ENCODE measurements at places on chromosomes 11 and 22.

GRCh38 chr22:36470162-36470993 lies 11.1 kb downstream of the TXN2 start:
- DNase-seq = peak; percentile 92

DNA sequence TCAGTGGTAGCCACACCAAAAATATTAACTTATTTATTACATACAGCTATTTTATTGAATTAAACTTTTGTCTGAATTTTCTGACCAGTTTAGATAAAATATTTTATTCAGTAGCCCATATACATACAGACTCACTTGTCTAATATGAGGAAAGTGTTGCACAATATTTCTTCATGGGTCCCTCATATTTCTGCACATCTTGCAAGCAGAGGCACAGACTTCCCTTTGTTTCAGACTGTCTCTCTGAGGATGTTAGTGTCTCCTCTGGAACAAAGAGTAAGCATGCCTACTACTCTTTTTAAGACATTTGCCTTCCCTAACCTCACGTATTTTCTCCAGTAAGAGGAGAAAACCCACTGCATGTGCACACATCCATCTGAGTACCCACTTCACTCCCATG lies 81.2 kb downstream of the OR5AK2 start:
- DNase-seq = no peak

DNA sequence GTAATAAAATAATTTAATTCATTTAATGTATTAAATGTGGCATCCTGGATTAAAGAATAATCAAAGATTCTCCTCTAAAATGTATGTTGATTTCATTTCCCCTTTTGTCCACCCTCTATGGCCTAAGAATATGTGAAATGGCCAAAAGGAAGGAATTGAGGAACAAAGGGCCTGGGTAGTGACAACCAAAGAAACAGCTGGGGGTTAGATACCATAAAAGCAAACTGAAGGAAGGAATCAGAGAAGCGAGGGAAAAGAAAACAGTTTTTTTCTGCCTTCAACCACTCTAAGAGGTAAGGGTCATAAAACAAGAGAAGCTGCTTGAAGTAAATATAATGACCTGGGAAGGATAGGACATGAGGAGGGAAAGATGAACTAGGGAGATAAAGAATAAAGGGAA lies 139.3 kb downstream of the FAM76B start:
- no peak for DNase-seq

DNA sequence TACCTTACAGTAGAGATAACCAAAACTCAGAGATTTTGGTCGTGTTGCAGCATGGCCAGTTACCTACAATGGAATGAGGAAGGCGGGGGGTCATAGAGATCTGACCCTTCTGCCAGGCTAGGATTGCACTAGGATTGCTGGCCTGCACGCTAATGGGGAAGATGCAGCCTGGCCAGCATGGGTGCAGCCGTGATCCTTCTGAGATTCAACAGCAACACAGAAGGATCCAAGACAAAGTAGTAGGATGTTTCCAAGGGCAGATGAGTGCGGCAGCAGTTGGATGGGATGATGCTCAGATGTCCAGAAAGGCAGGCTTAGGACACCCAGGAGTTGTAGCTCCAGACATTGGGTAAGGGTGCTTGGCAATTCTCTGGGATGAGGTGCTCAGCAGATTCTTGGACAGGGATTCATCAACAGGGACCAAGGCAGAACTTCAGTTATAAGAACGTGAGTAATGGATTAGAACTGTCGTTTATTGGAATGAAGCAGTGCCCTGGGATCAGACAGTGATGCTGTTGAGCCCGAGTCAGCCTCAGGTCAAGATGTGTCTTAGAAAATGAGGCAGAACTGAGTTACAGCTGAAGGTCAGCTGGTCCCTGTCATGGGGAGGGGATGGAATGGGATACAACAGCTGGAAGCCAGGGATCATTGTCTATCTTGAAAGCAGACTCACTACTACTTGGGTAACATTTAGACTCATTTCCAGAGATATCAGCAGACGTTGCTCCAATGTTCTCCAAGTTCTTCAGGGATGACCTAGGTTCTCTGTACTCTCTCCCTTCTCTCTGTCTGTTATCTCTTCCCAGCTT lies 71.0 kb downstream of the PARVA start:
- DNase-seq = no peak

DNA sequence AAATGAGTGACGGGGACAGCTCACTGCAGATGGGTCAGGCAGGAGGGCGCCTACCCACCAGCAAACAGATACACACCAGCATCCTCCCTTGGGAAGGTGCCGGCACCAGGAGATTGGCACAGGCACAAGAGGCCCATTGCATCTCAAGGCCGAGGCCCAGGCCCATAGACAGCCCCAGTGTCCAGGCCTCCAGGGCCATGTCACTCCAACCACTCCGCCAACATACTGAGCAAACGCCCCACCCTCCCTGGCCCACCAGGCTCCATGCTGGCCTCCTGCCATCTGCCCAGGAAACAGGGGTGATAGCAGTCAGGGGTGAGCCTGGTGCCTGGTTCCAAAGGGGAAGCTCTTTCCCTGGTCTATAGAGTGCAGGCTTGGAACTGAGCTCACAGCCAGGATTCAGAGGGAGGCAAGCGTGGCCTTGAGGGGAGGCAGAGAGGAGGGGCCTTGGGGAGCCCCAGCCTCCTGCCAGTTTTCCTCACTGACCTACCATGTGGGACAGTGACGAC lies 34.7 kb downstream of the PISD start:
- DNase-seq = peak; percentile 77

- no peak for DNase-seq
Measured at GRCh38 chr11:57786436-57786835, 24.8 kb downstream of the CTNND1 start.

DNA sequence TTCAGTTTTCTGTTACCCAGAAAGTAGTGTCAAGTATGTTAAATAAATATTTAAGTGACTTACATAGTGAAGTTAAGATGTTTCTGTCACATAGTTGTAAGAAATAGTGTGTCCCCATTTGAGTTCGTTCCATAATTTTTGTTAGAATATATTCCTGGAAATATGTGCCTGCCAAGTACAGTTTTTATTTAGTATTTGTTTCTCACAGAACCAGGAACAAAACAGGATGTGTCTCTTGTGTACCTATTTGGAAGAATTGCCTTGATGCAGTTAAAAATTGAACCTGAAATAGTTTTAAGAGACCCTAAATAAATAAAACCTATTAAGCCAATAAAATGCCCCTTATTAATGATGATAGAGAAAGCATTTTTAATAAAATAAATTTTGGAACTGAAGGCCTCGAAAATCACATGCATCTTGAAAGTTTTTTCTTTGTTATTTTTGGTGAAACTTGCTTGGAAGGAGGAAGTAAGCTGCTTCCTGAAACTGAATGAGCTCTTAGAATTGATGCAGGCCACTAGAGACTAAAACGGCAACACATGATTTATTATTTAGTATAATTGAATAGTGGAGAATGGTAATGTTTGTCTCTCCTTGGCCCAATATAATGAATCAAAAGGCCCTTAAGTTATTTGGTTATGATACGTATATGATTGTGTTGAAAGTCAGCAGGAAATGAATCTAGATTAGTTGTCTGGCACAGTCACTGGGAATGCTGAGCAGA lies 55.9 kb downstream of the SWAP70 start:
- DNase-seq = peak; percentile 90

DNA sequence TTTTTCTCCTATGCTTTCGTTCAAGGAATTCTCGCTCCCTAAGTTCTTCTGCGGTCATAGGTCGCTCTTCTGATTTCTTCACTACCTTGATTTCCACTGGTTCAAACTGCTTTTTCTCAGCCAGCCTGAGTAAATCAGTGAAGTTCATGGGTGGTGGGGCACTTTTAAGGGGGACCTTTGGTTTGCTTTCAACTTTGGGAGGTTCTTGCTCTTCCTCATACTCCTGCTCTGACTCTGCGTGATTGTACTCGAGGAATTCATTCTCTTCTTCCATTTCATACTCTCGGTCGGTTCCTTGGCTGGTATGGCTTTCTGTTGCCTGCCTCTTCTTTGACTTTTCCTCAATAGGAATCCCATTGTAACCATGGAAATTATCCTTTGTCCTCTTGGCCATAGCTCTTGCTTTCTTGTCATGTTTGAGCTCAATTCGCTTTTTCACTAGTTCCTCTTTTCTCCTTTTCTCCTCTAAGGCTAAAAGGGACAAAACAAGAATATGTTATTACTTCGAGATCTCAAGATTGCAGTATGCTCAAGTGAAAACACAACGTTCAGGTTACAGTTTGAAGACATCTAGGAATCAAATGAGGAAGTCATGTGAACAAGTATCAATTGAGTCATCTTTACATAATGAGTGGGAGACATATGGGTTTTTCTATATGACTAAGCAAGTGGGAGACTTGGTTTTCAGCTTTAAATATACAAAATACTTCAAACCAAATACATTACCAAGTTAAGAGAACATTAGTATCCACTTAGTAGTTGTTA lies 16.2 kb downstream of the MISFA start:
- DNase-seq = no peak

GRCh38 chr11:64185693-64186491 lies at the start of gene STIP1:
Gene STIP1, plus strand, starts transcription at chr11:64186171. Its CDS starts 91 bp downstream, at chr11:64186262.
- DNase-seq = peak; percentile 100

DNA sequence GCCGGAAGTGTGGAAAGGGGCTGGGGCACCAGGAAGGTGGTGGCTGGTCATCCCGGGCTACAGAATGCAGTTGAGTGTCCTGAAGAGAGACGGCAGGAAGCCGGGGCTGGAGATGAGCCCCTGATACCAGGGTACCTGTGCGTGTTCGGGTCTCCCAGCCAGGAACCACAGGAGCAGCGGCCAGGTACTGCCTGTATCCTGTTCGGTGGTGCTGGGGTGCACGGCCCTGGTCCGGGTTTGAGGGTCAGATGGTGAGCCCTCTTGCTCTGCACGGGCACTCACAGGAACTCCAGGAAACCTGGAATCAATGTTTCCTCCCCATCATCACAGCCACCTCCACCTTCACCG lies 253.1 kb upstream of the B3GAT1 start:
- no peak for DNase-seq

DNA sequence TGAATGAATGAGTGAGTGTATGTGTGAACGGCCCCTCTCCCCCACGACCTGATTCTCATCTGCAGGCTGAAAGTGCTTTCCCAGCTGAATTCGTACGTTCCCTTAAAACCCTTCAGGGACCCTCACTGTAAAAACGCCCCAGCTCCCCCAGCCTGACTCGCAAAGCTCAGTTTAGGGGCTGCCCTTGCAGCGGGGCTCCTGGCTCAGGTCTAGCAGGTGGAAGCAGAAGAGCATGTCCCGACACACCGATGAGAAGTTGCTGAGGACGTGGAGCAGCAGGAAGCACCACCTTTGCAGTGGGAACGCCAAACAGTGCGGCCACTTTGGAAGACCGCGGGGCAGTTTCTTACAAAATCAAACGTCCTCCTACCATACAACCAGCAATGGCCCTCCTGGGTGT lies 3.6 kb upstream of the MRPL23 start:
- DNase-seq = peak; percentile 5

GRCh38 chr11:9512370-9513019 lies 51.7 kb downstream of the ZNF143 start:
- no peak for DNase-seq

GRCh38 chr11:100525635-100526034 lies 161.5 kb upstream of the ARHGAP42 start:
- DNase-seq = peak; percentile 19

DNA sequence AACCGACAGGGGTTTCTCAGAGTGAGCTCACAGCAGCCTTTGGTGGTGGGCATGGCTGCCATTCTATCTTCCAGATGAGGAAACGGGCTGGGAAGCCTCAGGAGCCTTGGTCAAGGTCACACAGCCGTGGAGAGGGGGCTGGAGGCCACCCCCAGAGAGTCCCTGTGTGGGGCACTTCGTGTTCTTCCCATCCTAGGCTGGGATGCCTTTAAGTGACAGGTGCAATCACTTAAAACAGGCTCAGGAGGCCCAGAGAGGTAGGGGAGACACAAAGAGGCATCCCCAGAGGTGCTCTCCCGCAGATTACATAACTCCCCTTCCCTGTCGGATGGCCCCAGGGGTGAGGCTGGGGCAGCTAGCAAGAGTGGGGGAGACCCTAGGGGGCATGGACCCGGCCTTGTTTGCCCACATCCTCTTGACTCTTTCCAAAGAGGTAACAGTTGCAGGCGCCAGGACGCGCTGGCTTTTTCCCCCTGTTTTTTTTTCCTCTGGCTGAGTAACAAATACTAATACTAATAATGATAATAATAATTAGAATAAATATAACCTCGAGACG lies 17.5 kb upstream of the SHISAL1 start:
- no peak for DNase-seq

DNA sequence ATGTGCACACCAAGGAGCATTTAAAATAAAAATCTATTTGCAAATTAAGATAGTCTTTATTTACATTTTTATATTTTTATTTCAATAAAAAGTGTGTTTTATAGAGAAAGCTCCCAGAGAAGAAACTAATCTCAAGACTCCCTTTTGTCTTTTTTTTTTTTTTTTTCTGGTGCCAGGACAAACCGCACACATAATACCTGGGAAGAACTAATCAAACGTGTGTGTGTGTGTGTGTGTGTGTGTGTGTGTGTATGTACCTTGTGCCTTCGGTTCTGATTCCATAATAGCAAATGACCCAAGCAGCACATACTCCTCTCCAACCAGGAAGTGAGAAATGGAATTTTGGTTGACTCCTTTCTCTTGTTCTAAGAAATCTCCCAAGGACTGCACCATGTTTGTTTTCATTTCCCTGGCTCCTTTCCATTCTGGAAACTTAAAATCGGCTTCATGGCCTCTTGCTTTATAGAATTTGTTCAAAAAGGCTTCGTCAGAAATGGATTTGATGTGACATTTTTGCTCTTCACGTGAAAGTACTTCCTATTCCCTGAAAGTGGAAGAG lies 65.3 kb downstream of the ST3GAL4 start:
- no peak for DNase-seq

- DNase-seq = no peak
Measured at GRCh38 chr11:61543606-61544306, 35.2 kb downstream of the LRRC10B start.

DNA sequence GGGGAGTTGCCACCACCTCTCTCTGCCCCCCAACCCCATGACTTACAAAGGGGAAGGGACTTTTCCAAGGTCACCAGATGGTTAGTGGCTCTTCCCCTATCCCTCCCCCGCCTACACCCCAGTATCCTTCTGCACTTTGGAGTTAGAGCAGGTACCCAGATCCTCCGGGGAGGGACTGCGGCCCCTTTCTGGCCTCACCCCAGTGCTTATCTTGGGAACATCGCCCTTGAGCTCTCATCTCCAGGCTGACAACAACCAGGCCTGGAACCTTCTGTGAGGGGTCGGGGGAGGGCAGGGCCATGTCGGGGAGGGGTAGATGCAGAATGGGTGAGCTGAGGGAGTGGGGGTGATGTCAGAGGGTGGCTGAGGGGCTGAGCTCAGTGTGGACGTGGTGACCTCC lies 7.5 kb upstream of the NAALADL1 start:
- no peak for DNase-seq

- DNase-seq = no peak
Measured at GRCh38 chr11:69832561-69833413, 13.6 kb upstream of the FGF3 start.

GRCh38 chr11:68006606-68007166 lies 2.8 kb upstream of the UNC93B1 start:
- DNase-seq = no peak

GRCh38 chr11:11351042-11351586 lies 1.9 kb downstream of the CSNK2A3 start:
- no peak for DNase-seq

All from lung microvascular endothelial cell (primary cell).